ENCODE measurements at places on chromosomes 12 and 14. TPM values are rescaled to one million over a fixed set of nuclear protein-coding genes. Genes with fewer than 3 reads are reported as not detected.

Gene BBOF1
- polyA plus RNA-seq, result 2.5 TPM

- no peaks in the 10 kb centered on the region for H3K27me3 ChIP-seq
- no peak overlapping the region for H3K27ac ChIP-seq
- H3K4me1 ChIP-seq, result no peaks in the 10 kb centered on the region
These were observed 84.1 kb upstream of the PLEKHA5 start for GRCh38 chr12:19045426-19045825.

GRCh38 chr14:32303865-32304264 lies 25.2 kb upstream of the AKAP6 start:
- no peak for DNase-seq
- no peak overlapping the region for H3K27ac ChIP-seq
- H3K4me1 ChIP-seq, result peaks cover 9% of the 10 kb centered on the region

Gene SLC25A47
- 0.11 TPM for polyA plus RNA-seq

DNA sequence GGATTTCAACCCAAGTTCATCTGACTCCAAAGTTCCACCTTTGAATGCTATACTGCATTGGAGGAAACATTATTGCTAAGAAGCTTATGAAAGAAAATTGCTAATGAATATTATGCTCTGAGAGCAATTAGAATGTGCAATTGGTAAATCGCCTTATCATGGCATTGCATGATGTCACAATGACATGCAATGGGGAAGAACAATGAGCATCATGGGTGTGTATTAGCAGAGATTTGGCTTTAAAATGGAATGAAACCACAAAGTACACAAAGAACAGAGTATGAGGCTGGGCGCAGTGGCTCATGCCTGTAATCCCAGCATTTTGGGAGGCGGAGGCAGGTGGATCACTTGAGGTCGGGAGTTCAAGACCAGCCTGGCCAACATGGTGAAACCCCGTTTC lies 34.7 kb downstream of the FOS start:
- H3K36me3 ChIP-seq, result no peaks in the 10 kb centered on the region
- no peaks in the 10 kb centered on the region for H3K4me1 ChIP-seq
- H3K27me3 ChIP-seq, result no peaks in the 10 kb centered on the region

Gene WNT1
- not detected for polyA plus RNA-seq

Gene OVCH1
- 0.02 TPM for polyA plus RNA-seq

GRCh38 chr14:95320955-95321600 lies 1.4 kb upstream of the CLMN start:
- H3K27ac ChIP-seq, result peak overlapping the region; percentile 86
- peaks cover 14% of the 10 kb centered on the region for H3K4me1 ChIP-seq
- no peaks in the 10 kb centered on the region for H3K27me3 ChIP-seq
- no peaks in the 10 kb centered on the region for H3K36me3 ChIP-seq
- DNase-seq, result no peak

Gene CCDC197
- not detected for polyA plus RNA-seq

DNA sequence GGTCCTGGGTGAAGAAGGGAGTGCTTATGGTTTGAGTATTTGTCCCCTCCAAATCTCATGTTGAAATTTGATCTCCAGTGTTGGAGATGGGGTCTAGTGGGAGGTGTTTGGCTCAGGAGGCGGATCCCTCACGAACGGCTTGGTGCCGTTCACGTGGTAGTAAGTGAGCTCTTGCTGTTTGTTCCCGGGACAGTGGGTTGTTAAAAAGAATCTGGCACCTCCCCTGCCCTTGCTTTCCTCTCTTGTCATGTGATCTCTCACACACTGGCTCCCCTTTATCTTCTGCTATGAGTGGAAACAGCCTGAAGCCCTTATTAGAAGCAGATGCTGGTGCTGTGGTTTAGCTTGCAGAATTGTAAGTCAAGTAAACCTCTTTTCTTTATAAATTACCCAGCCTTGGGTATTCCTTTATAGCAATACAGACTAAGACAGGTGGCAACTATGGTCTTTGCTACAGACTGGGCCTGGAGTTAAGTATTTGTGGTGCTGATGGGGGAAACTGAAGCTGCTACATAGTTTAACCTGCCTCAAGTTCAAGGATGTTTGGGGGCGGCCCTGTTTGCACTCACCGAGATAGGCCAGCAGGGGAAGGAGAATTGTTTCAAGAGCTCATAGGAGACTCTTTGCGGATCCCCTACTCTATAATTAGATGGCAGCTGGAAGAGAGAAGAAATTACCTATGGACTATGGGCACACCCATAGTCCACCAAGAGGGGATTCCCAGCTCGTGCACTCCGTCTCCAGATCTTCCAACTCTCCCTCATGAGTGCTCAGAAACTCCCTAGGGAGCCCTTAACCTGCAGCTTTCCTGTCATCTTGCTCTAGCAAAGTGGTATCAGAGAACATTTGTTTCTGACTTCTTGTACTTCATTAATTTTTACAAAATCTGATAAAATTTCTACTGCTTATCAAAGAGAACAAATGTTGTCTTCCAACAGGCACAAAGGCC lies 164.6 kb downstream of the SLC15A5 start:
- no peak overlapping the region for H3K27ac ChIP-seq
- no peaks in the 10 kb centered on the region for H3K4me1 ChIP-seq
- H3K36me3 ChIP-seq, result no peaks in the 10 kb centered on the region
- H3K27me3 ChIP-seq, result no peaks in the 10 kb centered on the region
- no peak overlapping the region for H3K4me3 ChIP-seq

DNA sequence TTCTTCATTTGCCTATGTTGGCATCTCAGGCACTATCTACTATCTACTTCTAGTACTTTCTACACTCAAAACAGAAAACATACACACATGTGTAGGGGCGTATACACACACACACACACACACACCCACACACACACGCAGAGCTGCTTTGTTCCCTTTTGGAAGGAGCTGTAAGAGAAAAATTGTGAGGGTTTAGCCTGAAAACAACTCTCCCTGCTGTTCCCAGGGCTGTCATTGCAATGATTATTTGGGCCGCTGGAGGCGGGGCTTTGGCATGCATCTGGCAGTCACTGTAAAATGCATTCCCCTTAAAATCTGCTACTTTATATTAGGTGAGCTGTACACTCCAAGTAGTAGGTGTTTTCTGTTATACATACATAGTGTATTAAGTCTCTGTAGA lies 29.1 kb upstream of the SLC38A2 start:
- H3K4me3 ChIP-seq, result no peak overlapping the region
- H3K4me1 ChIP-seq, result no peaks in the 10 kb centered on the region
- DNase-seq, result no peak
- no peak overlapping the region for H3K27ac ChIP-seq

Data from pancreas (tissue), 10 donors.